ENCODE measurements at places on chromosomes 13 and 19.
A peak's percentile ranks its signal among the peaks of the same experiment; 100 is the strongest.

DNA sequence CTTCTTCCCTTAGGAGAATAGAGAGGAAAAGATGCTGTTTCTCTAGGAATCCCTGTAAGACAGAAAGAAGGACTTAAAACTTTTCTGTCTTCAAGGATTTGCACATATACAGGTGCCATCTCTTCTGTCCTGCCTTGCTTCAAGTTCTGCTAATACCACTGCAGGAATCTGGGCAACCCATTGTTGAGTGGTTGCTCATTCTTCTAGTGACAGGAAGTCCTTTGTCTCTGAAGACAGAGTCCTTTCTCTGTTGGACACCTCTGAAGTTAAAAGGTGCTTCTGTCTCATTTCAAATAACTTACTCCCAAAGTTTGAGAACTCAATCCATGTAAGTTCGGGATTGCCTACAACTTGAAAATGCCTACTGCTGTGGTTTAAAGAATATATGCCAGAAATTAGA lies 114.4 kb upstream of the TMTC4 start:
- no peak for DNase-seq

DNA sequence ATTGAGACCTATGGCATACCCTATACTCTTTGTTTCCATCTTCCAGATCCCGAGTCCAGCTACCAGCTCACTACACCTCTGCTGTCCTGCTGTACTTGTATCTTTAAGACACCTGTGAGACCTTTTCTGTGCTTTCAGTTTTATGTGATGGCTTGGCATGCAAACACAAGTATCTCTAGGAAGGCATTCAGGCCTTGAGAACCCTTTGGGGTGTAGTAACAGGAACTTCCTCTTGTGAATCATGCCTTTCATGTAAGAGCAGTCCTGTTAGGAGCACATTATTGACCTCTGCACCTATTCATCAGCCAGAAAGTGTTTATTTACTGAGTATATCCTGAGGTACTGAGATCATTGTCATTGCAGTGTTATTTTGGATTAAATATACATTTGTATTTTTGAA lies 87.0 kb upstream of the HTR2A start:
- DNase-seq: peak; percentile 82

DNA sequence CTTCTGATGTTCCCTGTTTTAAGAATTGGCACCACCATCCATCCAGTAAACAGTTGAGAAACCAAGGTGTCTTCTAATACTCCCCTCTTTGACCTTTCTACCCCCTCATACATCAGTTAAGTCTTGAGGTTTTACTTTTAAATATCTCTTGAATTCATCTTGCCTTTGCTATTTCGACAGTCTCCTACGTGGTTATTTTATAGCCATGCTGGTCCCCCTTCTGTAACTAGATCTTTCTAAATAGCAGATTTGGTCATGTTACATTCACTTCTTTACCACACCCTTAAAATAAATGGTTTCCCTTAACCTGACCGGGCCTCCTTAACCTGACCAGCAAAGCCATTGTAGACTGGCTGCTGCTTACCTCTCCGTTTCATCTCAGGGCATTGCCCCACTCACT lies 5.4 kb downstream of the GPR180 start:
- DNase-seq: no peak

GRCh38 chr19:1084024-1084868 lies 10.9 kb downstream of the POLR2E start:
- no peak for DNase-seq

DNA sequence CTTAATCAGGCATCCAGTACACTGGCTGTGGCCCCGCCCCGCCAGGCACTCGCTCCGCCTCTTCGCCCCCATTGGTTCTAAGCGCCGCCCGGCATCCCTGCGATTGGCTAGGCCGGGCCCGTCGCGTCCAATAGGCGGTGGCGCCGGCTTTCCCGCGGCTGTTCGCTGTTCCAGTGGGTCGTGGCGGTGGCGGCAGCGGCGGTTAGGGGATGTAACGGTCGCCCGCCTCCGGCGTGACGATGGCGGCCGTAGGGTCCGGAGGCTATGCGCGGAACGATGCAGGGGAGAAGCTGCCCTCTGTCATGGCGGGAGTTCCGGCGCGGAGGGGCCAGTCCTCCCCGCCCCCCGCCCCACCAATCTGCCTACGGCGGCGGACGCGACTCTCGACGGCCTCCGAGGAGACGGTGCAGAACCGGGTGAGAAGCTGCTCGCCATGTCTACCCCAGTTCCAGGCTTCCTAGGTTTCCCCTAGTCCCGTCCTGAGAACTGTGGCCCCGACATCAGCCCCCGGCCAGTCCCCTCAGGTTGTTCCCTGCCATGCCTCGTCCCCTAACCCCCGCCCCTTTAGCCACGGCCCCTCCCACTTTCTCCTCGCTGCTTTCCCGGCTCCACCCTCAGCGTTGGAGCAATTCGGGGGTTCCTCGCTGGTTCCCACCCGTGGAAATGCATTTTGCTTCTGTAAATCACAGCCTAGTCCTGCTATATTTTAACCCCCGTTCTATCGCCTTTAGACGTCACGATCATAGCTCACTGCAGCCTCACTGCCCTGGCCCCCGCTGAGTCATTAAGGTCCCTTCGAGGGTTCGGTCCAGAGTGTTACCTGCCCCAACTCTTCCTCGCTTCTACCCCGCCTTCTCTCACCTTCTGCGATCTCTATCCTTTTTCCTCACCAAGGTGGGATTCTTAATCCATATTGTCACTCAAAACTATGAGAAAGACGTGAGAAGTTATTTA lies at the start of gene WDR62:
WDR62 (plus strand) TSS at position 165 of the 954 bp plus-strand sequence; CDS start at position 240, 75 bp downstream.
- DNase-seq: peak; percentile 4

GRCh38 chr19:38596057-38596981 lies 21.4 kb downstream of the MAP4K1 start:
- no peak for DNase-seq

DNA sequence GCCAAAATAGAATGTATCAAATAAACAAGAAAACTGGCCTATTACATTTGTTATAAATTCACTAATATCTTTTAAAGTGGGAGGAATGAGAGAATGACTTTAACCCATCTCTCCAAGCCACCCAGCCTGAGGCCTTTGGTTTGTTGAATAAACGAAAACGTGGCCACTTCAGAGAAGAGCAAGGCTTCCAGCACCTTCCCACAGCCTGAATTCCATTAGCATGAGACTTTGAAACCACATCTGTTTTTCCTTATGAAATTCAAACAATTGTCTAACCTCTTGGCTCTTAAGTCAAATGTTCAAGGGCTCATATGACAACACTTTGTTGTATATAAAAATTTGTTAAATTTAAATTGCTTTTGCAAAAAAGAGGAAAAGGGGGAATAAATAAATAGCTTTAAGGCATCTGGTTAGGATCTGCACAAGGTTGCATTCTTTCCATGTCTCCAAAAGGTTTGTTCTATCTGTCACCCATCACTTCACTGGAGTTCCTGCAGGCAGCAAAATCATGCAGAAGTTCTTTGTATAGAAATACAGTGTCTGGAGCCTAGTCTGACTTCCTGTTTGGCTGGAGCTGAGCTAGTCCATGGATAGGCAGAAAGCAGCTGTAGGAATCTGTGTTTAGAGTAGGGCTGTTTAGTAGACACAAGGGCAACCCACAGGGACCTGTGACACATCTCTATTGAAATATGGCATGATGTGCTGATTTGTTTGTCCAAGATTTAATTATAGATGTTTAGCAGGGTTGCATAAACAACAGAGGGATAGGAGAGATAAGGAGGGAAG lies 502.3 kb downstream of the KCTD12 start:
- no peak for DNase-seq
